Heart right ventricle (tissue), 16 donors: ENCODE measurements at places on chromosomes 11 and 22. TPM values are rescaled to one million over a fixed set of nuclear protein-coding genes. Genes with fewer than 3 reads are reported as not detected.

The IFITM10 gene
- total RNA-seq: 0.18 TPM

GRCh38 chr11:95863486-95864140 lies 60.3 kb downstream of the MTMR2 start:
- no peak for DNase-seq

DNA sequence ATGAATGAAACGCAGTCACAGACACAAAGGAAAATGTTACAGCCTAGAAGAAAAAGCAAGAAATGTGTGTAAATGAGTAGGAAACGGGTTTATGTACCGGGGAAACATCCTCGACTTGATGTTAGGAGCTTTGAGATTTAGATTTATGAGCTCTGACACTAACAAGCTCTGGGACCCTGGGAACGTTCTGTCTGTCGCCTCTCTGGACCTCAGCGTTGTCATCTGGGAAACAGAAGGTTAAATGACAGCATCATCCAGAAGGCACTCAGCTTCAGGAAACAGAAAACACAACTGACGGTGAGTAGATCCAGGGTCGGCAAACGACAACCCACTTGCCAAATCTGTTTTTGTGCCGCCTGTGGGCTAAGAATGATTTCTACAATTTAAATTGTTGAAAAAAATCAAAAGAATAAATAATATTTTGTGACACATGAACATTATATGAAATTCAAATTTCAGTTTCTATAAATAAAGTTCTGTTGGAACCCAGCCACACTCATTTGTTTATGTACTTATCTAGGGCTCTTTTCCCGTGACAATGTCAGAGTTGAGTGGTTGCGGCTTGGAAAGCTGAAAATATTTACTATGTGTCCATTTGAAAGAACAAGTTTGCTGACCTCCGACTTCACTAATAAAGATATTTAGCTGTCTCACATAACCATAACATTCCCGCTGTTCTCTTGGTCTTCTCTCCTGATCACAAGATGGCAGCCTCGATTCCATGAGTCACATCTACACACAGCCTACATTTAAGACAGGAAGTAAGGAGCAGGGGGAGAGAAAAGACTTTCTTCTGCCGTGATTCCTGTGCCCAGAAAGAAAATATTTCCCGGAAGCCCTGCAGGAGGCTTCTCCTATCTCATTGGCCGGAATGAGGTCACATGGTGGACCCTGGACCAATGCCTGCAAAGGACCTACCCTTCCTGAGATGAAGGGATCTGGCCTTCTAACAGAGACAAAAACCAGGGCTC lies 47.1 kb upstream of the SYT13 start:
- DNase-seq: peak; percentile 55

- DNase-seq: no peak
These were observed 71.5 kb upstream of the BID start for GRCh38 chr22:17845790-17846189.

The FERMT3 gene
- 2.6 TPM for total RNA-seq

The GLYATL1 gene
- not detected for total RNA-seq

- DNase-seq: peak; percentile 83
These were observed 86.6 kb downstream of the KCNQ1 start for GRCh38 chr11:2531277-2531986.
